ENCODE measurements at places on chromosomes 2 and 18.

DNA sequence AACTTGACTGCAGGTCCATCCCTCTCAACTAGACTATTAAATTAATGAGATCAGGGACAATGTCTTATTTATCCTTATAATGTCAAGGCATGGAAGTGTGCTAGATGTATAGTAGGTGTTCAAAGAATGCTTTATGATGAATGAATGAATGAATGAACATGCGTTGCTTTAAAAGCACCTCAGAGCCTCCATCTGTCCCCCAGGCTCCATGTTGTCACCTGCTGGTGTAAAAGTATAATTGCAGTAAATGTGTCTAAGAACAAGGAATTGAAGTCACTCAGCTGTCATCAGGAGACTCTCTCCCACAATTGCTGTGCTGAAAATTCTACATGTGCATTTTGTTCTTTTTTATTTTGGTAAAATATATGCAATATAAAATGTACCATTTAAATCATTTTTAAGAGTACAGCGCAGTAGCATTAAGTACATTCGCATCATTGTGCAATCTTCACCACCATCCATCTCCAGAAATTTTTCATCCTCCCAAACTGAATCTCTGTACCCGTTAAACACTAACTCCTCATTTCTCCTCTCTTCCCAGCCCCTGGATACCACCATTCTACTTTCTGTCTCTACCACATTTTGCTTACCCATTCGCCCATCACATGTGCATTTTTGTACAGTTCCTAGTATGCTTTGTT is 52.6 kb downstream of the GNAL start:
- no peak for DNase-seq

- no peak for DNase-seq
Measured at GRCh38 chr18:9321736-9322135, 12.8 kb upstream of the TWSG1 start.

- no peak for DNase-seq
Measured at GRCh38 chr2:222490131-222490530, 65.8 kb downstream of the SGPP2 start.

GRCh38 chr2:22276696-22277095 is 1108.3 kb upstream of the KLHL29 start:
- no peak for DNase-seq
